ENCODE measurements at places on chromosomes 11 and 22. TPM values are rescaled to one million over a fixed set of nuclear protein-coding genes. Genes with fewer than 3 reads are reported as not detected.

DNA sequence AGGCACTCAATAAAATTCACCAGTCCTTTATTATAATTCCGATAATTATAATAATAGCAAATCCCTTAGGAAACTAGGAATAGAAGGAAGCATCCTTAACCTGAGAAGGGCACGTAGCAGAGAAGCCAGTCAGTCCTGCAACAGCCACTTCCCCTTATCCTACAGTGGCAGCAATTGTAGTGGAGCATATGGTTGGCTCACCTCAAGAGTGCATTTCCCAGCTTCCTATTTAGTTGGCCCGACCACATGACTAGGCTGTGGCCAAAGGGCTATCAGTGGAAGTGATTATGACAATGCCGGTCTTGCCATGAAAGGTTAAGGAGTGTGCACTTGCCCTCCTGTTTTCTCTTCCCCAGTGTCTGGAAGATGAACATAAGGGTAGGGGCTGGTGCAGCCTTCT, 27.0 kb downstream of the TESMIN start:
- DNase-seq = no peak

GRCh38 chr11:27688076-27688475, 12.2 kb downstream of the BDNF start:
- no peak for DNase-seq

DNA sequence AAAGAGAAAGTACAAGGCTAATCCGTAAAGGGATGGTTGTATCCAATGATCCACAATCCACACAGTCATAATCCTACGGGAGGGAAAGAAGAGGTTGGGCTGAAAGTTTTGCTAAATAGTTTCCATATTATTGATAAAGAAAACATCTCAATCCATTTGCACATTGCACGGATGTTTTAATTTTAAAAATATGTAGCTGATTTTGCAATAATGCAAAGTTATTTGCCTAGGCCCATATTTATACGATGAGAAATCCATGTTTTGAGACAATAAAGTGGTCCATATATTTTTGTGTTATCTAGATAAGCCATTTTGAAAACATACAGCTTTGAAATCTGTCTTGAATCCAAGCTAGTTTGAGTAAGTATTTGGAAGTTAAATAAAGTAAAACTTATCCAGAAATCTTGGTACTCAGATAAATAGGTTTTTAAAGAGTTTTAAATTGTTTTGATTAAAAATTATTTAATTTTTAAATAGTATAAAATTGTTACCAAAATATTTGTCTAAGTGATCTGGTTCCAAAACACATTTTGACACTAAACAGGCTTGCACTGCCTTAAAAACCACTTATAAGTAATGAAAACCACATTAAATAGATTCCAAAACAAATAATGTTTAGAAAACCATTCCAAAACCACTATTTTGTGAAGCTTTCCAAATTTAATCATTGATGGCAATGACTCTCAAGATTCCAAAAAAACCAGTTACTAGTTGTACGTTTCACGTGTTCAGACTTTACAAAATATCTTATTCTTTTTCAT, 38.2 kb upstream of the PAMR1 start:
- no peak for DNase-seq

GRCh38 chr11:108751444-108751843, 86.6 kb downstream of the DDX10 start:
- DNase-seq = no peak

GRCh38 chr11:32333320-32333991, 101.9 kb downstream of the WT1 start:
- no peak for DNase-seq

Gene USH1C
- polyA plus RNA-seq = 65.4 TPM

Gene PHETA2
- polyA plus RNA-seq = 10.3 TPM

DNA sequence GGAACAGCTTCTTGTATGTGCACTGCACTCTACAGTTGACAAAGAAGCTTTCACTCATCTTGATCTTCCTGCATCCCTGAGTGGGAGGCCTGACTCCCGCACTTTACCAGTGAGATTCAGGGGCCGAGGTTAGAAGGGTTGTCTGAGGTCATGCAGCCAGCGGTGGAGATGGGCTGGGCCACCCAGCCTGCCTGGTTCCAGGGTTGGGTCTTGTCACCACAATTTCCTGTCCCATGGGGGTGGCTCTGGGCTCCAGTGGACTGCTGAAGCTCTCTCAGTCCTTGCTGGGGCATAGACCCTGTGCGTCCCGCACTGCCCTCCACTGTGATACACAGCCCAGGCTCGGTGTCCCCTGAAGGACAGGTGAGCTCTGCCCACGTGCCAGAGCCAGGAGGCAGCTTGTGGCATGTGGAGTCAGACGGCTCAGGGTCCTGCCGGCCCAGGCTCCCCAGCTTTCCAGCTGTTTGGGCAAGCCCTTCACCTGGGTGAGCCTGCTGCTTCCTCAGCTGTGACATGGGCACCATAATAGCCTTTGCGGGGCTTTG, 6.9 kb upstream of the MYO7A start:
- DNase-seq = no peak

GRCh38 chr11:47378010-47378835, at the start of gene SPI1:
SPI1 (minus strand) TSS chr11:47378547; CDS start chr11:47378353, 194 bp downstream.
- no peak for DNase-seq

Gene ZNF280B
- 4.4 TPM for polyA plus RNA-seq

Gene GAB4
- not detected for polyA plus RNA-seq

Gene GPR152
- polyA plus RNA-seq = not detected

DNA sequence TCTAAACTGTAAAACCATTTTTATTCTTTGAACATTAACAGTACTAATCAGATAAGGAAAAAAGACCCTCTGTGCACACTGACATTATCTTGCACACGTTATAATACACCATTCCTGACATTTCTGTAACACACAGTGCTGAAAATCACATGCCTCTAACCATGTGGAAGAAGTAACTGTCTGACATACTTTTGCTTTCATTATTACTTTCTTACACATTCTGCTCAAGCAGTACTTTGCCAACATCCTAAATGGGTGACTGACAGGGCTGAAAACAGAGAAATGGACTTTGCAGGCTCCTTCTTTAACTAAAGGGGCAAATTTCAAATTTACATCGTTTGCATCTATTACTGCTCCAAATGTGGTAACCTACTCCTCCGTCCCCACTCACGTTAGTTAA, 22.8 kb upstream of the TP53AIP1 start:
- no peak for DNase-seq

- DNase-seq = no peak
These were observed 580.5 kb downstream of the INSC start for GRCh38 chr11:15695096-15695721.

Gene ANKK1
- 0.21 TPM for polyA plus RNA-seq

Gene SEPTIN3
- 7.2 TPM for polyA plus RNA-seq

DNA sequence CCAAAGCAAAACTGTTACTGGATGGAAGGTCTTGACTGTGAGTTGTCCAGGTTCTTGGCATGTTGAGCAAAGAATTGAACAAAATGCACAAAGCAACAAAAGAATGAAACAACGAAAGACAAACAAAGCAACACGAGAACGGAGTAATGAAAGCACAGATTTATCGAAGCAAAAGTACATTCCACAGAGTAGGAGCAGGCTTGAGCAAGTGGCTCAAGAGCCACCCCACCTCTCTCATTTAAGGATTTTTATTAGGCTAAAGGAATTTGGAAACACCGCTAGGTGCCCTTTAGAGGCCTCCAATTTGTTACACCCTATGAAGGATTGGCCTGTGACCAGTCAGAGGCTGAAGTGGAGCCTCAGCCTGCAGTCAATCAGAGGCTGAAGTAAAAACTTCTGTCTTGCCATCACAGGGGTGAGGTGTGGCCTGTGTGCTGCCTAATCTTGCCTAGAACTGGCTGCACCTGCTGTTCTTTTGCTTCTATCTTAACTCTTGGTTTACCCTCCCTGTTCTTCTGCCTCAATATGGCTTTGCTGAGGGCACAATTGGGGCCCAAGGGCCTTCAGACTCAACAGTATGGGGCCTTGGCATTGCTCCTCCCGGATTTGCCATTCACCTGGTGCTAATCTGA, 59.4 kb upstream of the FTH1 start:
- DNase-seq = no peak

Gene OR8D4
- polyA plus RNA-seq = not detected

Measured in right renal cortex interstitium (tissue), 3 donors.